Spleen (tissue), 13 donors: ENCODE measurements at places on chromosomes 6 and 20. TPM values are rescaled to one million over a fixed set of nuclear protein-coding genes. Genes with fewer than 3 reads are reported as not detected.

- no peaks in the 10 kb centered on the region for H3K4me1 ChIP-seq
- no peaks in the 10 kb centered on the region for H3K27me3 ChIP-seq
- H3K4me3 ChIP-seq = no peak overlapping the region
- no peak for DNase-seq
- H3K36me3 ChIP-seq = no peaks in the 10 kb centered on the region
- no peak overlapping the region for H3K27ac ChIP-seq
Measured at GRCh38 chr6:170112583-170112860, 178.4 kb downstream of the DLL1 start.

DNA sequence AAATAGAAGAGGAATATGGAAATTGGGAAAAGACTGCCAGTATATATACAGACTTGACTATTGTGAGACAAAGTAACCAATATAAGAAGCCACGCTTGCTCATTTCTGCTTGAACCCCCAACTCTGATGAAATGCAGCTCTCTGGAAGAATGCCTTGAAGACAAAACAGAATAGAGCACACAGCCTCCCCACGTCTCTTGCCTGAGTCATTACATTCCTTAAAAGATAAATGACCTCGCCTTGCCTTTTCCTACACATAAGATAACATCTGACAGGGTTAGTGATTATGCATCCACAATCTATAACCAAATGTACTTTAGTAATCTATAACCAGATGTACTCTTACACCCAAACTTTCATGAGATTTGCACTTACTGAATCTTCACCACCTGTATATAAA, 141.1 kb upstream of the EEF1E1 start:
- no peak overlapping the region for H3K27ac ChIP-seq
- no peaks in the 10 kb centered on the region for H3K36me3 ChIP-seq
- DNase-seq = no peak

DNA sequence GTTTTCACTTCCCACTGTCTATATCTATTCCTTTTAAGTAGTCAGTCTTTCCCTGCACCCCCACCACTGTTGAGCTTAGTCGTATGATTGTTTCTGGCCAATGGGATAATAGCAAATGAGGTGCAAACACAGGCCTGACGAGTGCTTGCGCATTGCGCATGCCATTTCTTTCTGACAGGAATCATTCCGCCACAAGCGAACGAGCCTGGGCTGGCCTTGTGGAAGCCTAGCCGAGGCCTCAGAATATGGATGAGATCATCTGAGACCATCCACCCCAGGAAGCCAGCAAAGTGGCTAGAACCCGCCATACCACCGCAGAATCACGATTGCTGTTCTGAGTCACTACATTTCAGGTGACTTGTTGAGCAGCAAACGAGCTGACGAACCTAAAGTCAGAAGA, 52.2 kb upstream of the PRL start:
- DNase-seq = no peak
- no peak overlapping the region for H3K27ac ChIP-seq
- H3K4me3 ChIP-seq = no peak overlapping the region
- H3K36me3 ChIP-seq = no peaks in the 10 kb centered on the region
- H3K4me1 ChIP-seq = no peaks in the 10 kb centered on the region

GRCh38 chr6:28635547-28636158, 110.0 kb downstream of the GPX5 start:
- no peak overlapping the region for H3K4me3 ChIP-seq
- no peaks in the 10 kb centered on the region for H3K36me3 ChIP-seq
- DNase-seq = no peak

- H3K27me3 ChIP-seq = peaks cover 26% of the 10 kb centered on the region
- H3K4me3 ChIP-seq = no peak overlapping the region
- H3K36me3 ChIP-seq = no peaks in the 10 kb centered on the region
- DNase-seq = no peak
Measured at GRCh38 chr6:33118525-33119123, 42.8 kb downstream of the HLA-DPB1 start.

DNA sequence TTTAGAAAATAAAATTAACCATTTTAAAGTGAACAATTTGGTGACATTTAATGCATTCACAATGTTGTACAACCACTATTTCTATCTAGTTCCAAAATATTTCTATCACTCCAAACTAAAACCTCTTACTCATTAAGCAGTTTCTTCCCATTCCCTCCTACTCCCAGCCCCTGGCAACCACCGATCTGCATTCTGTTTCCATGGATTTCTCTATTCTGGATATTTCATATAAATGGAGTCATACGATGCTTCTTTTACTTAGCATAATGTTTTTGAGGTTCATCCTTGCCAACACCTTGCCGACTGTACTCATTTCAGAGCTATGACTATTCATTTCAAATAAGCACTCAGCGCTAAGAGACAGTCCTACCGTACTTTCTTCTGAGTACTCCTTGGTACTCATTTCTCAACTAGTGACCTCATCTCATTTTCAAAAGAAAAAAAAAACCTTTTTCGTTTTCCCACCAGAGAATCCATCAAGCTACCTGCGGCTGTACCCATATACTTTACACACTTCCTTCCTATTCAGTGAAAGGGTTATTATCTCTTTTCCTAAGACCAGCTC, 259.2 kb downstream of the UTRN start:
- no peak overlapping the region for H3K4me3 ChIP-seq
- no peaks in the 10 kb centered on the region for H3K27me3 ChIP-seq
- peaks cover 41% of the 10 kb centered on the region for H3K36me3 ChIP-seq
- no peak for DNase-seq
- H3K27ac ChIP-seq = no peak overlapping the region

- no peaks in the 10 kb centered on the region for H3K27me3 ChIP-seq
- H3K36me3 ChIP-seq = no peaks in the 10 kb centered on the region
- no peak overlapping the region for H3K27ac ChIP-seq
- H3K4me1 ChIP-seq = peaks cover 30% of the 10 kb centered on the region
- DNase-seq = no peak
- H3K4me3 ChIP-seq = no peak overlapping the region
Measured at GRCh38 chr6:14207448-14207847, 89.9 kb downstream of the CD83 start.

DNA sequence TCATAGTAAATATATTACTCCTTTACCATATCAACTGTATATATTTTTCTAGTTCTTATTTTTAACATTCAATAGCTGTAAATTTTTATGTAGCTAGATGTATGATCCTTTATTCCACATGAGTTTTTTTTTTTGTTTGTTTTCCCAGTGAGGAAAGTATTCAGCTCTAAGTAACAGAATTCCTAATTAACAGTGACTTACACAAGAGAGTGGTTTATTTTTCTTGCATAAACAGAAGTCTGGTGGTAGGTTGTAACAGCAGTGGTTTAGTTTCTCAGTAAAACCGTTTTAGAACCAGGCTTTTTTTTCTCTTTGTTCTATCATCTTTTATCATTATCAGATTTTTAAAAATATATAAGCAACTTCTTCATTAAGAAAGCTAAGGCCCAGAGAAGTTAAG, 116.9 kb upstream of the FLRT3 start:
- no peaks in the 10 kb centered on the region for H3K4me1 ChIP-seq
- no peak overlapping the region for H3K27ac ChIP-seq
- no peaks in the 10 kb centered on the region for H3K27me3 ChIP-seq
- H3K4me3 ChIP-seq = no peak overlapping the region
- H3K36me3 ChIP-seq = no peaks in the 10 kb centered on the region

GRCh38 chr6:7108964-7109836, 1.4 kb downstream of the RREB1 start:
- H3K27me3 ChIP-seq = no peaks in the 10 kb centered on the region
- H3K4me3 ChIP-seq = peak overlapping the region; percentile 77
- peaks cover 57% of the 10 kb centered on the region for H3K4me1 ChIP-seq

The C20orf144 gene
- polyA plus RNA-seq = not detected
